ENCODE measurements at places on chromosomes 4 and X.

DNA sequence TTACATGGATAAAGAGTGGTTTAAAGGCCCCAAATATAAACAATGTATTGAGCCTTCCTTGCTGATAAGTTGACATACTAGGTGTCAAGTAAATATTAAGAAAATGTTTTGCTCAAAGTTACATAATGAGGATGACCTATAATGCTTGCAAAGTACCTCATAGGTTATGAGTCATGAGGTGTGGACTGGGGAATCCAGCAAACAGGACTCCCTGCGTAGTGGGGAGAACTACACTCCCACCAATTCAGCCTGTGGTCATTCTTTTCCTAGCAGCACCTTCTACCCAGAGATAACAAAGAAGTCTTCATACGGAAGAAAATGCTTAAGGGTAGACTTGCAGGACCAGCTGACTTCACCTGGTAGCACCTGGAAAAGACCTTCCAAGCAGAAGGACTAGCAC is 418.9 kb upstream of the CPEB2 start:
- DNase-seq: no peak

DNA sequence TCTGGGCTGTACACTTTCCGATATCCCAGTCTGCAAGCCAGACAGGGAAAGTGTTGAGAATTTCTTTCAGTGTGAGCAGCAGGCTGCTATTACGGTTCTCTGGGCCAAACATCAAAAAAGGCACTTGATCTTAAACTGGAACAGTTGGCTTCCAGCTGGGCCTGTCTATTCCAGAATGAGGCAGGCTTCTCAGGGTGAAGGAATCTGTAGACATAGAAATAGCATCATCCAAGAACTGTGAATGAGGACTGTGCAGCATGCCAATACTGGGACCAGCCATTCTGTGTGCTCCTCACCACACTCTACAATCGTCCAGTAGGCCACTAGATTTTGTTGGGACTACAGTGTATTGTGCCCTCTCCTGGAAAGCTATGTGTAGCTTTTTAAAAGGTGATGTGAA is 31.1 kb downstream of the ART3 start:
- no peak for DNase-seq

DNA sequence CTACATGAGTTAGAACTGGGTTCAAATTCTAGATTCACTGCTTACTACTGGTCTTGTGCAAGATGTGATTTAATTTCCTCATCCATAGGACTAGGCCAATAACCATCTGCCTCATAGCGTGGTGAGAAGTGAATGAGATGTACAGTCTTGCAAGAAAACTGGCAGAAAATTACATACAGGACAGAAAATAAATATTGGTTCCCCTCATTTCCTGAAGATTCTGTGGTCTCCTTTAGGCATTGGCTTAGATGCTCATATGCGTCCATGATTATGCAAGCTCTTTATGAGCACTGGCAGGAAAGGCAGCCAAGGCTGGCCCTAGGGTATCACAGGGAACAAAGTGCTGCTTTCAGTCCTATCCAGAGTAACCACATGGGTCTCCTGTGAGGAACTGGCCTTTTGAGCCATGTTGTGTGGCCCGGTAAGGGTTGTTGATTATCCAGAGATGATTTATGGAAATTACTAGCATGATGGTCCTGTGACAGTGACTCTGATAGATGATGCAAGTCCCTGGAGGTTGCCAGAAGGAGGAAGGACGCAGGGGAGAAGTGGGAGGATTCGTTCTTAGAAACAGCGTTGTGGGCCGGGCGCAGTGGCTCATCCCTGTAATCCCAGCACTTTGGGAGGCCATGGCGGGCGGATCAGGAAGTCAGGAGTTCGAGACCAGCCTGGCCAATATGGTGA is 9.9 kb upstream of the MOB1B start:
- no peak for DNase-seq

- no peak for DNase-seq
These were observed 112.5 kb upstream of the ZFP42 start for GRCh38 chr4:187883049-187883448.

DNA sequence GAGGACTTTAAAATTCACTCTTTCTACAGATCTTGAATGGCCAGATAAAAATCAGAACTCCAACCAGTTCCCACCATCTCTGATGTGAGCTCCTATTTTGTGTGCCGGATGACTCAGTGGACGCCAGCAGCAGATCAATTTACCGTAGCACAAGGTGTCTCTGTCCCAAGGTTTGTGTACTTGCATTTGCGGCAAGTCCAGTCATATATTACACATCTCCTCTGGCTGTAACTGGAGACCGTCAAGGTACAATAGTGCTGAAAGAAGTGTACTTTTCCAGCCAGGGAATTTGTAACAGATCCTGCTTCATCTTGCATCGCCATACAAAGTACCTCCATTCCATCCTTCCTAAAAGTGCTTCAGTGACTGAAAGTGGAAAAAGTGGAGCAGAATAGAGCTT is 108.2 kb upstream of the SORBS2 start:
- DNase-seq: no peak

GRCh38 chr4:31803526-31804195 is 1083.5 kb downstream of the PCDH7 start:
- no peak for DNase-seq

DNA sequence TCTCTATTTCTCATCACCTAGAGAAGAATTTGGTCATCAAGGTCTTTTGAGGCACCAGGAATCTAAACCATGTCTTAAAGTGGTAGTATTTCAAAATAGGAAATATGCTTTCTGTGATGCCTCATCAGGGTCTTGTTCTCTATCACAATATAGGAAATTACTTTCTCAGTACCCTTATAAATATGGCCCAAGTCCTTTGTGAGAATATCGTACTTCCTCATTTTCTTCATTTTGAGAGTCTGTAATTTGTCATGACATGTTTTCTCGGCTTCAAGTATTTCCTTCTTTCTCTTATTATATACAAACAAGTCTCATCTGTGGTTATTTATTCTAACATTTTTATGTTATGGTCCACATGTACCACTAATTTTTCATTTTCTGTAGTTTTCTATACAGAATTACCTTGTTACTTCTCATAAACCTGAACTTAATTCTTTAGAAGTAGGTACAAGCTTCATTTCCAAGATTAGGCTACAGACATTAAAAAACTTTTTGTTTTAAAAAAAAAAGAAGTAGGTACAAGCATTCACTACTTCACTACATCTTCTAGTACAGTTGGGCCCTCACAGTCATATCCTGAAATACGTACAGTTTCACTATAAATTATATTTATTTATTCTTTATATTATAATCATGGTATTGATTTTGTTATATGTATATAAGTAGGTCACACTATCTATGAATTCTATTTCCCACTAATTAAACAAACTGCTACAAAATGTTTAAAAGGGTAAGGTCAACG is 54.4 kb downstream of the KLHL13 start:
- DNase-seq: no peak

DNA sequence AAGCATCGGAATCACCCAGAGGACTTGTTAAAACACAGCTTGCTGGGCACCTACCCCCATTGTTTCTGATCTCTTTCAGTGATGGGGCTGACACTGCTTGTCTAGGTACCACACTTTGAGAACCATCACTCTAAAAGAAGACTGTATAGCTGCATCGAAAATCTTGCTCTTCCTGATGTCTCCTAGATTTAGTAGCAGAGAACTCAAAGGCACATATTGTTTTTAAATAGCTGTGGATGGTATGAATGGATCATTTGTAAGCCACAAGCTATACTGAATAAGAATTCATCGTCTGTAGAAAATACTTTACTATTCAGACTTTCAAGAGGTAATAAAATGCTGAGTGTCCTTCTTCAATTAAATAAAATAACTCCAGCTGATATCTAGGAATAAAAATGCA is 405.4 kb downstream of the ANKRD50 start:
- no peak for DNase-seq

GRCh38 chr4:131644619-131645018 is 1504.5 kb upstream of the PCDH10 start:
- DNase-seq: no peak

DNA sequence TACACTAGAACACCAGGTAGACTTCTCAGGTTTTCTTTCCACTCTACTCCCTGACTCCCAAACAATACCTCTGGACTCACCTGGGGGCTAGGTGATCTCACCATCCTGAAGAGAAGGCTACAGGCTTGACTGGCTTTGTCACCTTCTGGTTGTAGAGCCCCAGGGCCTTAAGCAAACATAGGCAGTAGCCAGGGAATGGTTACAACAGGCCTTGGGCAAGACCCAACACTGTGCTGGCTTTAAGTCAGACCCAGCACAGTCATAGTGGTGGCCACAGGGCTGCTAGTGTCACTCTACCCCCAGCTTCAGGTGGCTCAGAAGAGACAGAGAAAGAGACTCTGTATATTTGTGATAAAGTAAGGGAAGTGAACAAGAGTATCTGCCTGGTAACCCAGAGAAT is 118.1 kb upstream of the EMCN start:
- DNase-seq: no peak

- no peak for DNase-seq
These were observed 88.4 kb downstream of the ZXDA start for GRCh38 chrX:57821703-57822387.

GRCh38 chr4:32824336-32824735 is 2104.2 kb downstream of the PCDH7 start:
- no peak for DNase-seq

- no peak for DNase-seq
These were observed 123.3 kb downstream of the ZNF518B start for GRCh38 chr4:10333942-10334341.

GRCh38 chrX:56975611-56976010 is 19.7 kb downstream of the SPIN3 start:
- no peak for DNase-seq

GRCh38 chr4:36891971-36892370 is 352.6 kb upstream of the NWD2 start:
- no peak for DNase-seq

- DNase-seq: no peak
These were observed 8.0 kb downstream of the AMOT start for GRCh38 chrX:112832481-112833095.

DNA sequence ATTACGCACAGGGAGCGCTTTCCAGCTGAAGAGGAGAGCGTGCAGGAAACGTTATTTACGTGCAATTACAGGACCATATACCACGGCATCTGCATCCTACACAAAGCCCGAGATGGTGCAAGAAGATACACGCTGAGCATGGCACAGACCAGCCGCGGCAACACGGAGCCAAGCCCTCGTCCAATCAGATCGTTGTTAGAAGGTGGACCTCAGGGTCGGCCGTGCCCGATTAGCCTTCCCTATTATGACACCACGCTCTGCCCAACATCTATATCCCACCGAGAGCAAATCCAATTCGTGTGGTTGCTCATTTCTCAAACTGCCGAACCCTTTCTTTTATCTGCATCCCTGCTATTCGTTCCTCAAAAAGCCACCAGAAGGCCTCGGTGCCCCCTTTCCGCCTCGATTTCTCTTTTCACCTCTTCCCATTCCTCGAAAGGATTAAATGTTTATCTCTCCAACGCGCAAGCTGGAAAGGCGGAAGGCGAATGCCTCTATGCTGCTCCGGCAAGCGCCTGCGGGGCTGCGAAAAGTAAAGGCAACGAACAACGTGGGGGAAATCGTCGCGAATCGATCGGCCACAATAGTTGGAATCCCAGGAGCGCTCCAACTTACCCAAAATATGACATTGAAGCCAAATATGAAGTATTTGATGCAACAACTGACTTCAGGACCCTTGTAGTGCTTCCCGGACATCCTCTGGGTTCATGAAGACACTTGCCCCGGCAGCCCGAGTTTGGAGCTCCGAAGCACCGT is 702 bp downstream of the TSPAN5 start:
- DNase-seq: no peak

DNA sequence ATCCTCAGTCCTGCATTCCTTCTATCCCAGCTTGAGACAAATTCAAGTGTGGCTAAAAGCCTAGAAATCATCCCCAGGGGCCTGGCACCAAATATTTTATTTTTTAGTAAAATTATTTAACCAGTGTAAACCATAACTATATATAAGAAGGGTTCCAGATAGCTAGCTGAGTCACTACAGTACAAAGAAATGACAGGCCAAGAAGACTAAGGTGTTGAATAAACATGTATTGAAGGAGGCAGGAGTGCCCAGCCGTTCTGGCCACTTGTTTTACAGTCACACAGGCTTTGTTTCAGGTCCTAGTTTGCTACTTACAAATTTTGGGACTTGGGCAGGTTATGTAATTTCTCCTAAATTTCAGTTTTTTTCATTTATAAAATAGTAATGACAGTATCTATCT is 225.9 kb upstream of the PITX2 start:
- DNase-seq: no peak

DNA sequence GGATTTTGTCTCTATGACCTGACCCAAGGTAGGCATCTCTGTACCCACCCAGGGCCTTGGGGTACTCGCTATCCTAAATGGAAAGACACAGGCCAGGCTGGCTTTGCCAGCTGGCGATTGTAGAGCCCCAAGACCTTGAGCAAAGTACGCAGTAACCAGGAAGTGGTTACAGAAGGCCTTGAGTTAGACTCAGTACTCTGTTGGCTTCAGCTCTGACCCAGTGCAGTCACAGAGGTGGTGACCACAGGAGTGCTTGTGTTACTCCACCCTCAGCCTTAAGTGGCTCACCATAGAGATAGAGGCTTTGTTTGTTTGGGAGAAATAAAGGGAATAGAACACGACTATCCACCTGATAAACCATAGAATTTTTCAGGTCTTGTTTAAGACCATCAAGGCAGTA is 880.5 kb upstream of the POU3F4 start:
- no peak for DNase-seq

DNA sequence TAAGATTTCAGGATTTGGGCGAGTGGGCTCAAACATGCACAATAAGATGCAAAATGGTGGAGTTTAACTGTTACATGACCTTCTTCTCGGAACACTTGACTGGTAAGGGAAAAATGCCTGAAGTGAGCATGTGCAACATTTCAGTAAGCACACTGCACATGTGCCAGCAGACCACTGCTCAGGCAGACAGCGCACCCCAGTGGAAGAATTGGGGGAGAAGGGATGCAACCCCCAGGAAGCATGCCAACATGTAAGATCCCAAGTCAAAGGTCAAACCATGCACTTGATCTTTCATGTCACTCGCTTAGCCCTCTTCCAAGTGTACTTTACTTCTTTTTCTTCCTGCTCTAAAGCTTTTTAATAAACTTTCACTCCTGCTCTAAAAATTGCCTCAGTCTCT is 256.3 kb downstream of the CENPC start:
- DNase-seq: no peak

- DNase-seq: no peak
These were observed 78.0 kb upstream of the CPEB2 start for GRCh38 chr4:14924076-14924811.

DNA sequence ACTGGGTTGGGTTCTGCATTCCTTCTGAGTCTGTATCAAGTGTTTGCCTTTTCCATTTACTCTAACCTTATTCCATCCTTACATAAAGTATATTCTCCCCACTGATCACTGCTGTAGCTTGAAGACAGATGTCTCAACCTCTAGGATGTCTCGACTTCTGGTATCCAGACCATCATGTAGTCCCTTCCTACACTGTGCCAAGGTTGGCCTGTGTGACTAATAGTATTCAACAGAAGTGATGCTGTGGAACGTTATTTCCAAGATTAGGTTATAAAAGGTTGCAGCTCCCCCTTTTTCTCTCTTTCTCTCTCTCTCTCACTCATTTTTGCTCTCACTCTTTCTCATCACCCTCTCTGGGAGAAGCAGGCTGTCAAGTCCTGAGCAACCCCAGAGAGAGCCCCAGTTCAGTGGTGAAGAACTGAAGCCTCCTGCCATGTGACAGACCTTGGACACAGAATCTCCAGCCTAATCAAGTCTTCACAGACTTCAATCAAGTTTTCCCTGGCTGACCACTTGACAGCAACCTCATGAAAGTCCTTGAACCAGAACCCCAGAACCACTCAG is 75.4 kb downstream of the PRDM5 start:
- DNase-seq: no peak

GRCh38 chr4:133483600-133484246 is 334.6 kb downstream of the PCDH10 start:
- DNase-seq: no peak

All from activated T-helper 1 cell treated with Interleukin-2 at 50 U/mL for 16 hours (primary cell).